ENCODE measurements at places on chromosomes 4 and X.

- DNase-seq: no peak
These were observed 44.0 kb upstream of the MXD4 start for GRCh38 chr4:2305766-2306501.

DNA sequence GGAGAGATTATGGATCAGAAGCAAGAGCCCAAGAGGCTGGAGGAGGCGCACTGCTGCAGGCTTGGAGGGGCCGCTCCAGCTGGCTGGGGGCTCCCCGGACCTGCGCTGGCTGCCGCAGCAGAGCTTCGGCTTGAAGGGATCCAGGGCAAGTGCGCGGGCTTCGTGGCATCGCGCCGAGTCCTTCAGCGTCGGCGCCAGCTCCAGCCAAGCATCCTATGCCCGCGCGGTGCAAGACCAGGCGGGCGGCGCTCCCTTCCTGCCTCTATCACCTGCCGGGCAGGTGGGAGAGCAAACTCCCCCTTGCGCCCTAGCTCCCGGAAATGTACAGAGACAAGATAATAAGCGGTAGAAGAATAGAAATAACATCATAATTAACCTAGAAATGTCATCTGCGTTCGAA is 10.5 kb upstream of the UCP1 start:
- no peak for DNase-seq

DNA sequence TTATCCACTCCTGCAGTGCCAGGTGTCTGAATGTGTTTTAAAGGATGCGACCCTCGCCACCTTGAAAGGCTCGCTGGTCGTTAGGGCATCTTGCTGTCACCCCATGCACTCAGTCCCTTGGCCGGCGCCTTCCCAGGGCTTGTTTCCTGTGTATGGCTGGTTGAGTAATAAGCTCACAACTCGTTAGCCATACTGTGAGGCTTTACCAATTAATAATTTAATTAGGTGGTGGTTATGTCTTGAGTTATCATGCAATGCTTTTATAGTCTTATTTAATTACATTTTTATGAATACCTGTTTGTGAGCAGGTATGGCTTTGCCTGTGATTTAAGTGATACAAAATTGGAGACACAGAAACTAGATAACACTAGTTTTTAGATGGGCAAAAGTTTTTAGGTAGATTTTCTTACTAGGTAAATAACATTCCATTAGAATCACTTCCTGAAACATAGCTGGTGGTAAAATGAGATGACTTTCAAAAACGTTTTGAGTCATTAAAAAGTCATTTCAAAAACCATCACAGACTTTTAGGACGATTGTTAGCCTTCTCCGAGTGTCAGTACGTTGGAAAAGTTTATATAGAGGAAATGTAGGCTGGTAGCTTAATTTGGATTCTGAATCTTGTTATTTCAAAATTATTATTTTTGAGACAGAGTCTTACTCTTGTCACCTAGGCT is 18.2 kb downstream of the PTTG2 start:
- DNase-seq: no peak

DNA sequence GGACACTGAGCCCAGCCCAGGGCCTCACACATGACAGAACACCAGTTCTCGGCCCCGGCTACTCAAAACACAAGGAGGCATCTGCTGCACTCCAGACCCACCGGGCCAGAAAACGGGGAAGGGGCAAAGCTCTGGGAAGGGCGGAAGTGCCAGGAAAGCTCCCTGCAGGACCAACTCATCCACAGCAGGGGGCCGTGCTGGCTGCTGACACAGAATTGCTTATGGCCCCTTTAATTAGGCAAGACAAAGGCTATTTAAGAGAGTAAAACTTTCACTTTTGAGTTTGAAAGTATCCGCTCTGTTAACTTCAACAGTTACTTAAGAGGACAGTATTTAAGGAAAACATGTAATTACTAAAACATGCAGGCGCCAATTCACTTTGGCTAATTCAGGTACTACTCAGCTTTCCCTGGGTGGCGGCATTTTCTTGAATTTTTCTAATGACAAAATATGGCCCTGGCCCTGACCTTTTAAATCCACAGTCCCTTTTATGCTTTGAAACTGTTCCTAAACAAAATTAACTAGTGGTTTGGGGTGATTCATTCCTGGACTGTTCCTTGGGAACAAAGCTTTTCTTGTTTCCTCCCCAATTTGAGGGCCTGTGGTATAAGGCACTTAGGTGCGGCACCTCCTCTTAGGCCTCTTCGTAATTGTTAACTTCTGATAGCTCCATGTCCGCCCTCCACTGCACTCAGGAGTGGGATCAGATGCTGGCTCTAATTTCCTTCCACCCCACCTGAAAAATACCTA is 40.4 kb downstream of the NSG1 start:
- no peak for DNase-seq

DNA sequence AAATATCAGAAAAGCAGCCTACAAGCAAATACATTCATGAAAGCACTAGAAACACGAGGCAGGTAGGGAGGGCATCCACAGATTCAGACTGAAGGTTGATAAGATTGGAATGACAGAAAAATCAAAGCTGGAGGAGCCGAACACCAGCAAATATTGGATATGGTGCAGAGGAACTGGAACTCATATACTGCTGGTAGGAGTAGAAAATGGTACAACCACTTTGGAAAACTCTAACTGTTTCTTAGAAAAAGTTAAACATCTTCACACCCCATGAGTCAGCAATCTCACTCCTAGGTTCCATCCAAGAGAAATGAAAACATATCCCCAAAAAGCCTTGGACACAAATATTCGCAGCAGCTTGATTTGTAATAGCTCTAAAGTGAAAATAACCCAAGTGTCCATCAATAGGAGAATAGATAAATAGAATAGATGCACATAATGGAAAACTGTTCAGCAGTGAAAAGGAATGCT is 27.1 kb downstream of the CD99L2 start:
- DNase-seq: no peak

DNA sequence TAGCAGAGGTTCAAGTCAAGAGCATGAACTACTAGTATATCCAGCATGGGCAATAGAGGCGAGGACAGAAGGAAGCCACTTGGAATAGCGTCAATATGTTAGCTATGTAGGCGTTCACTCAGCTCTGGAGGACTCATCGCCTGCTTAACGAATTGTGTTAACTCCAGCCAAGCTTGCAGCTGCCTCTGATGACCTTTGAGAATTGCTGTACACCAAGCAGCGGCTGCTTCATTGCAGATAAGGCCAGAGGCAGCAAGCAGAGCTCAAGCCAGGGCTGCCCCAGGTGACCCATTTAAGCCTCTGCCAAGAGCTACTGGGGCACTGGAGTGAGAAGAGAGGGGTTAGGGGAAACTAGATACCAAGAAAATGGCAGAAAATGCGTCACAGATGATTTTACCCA is 160.2 kb upstream of the IGFBP7 start:
- DNase-seq: no peak

DNA sequence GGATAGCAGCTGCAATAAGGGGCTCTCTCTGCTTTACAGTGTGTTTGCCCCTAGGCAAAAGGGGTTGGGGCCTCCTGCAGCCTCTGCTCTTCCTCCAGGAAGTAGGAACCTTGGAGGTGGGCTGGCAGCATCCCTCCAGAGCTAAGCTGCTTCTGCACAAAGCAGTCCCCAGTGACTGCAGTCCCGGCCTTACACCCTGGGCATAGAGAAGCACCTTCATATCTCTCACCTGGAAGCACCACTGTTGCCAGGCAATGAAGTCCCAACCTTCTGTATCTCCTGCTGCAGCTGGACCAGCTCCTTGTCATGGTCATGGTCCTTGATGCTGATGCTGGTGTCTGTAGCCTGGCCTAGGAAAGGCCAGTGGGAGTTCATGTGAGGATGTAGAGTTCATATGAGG is 171.1 kb upstream of the TET2 start:
- DNase-seq: no peak

- DNase-seq: peak; percentile 11
These were observed 919.6 kb upstream of the DIAPH2 start for GRCh38 chrX:95764972-95765451.

DNA sequence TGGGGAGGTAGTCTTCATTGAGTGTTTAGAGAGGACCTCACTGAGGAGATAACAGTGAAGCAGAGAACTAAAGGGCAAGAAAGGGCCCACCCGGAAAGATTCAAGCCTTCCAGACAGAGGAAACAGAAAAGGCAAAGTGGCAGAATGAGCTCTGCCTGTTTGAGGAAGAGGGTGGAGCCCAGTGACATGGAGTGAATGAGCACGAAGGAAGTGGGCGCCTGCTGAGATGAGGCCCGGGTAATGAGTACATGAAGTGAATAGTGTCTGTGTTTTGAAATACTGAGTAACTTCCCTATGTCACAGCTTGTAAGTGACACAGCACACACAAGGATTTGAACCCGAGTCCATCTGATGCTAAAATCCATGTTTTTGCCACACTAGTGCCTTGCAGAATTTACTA is 32.5 kb upstream of the TLR2 start:
- DNase-seq: no peak

- no peak for DNase-seq
These were observed 34.3 kb downstream of the SHROOM4 start for GRCh38 chrX:50779694-50780093.

GRCh38 chr4:140358281-140358680 is 15.2 kb upstream of the SCOC start:
- no peak for DNase-seq

DNA sequence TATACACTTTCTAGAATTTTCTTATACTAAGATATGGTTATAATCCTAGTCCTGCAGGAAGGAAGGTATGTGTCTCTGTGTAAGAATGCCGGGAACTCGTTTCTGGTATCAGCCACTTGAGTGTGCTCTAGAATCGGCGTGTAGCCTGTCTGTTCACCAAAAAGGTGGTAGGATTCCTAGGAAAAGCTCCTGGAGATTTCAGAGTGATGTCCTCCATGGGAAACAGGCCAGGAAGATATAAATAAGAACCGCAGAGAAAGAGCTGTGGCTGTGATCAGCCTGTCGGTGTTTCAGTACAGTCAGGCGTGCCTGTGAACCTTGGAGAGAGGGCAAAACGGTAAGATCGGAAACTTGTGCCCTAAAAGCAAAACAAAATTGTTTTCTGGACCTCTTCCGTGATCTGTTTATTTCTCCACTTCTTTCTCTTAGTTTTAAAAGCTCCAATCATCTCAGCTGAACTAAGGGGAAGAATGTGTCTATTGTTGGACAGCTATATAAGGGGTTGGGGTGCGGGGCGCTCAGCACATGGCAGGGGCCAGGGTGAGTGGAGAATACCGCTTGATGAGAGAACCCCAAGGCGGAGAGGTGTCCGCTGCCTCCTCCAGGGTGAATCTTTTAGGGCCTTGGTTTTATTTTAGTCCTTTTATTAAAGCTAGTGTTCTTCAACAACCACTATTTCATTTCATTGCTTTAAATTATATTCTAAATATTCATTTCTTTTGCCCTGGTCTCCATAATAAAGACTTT is 303.8 kb upstream of the TENM3 start:
- no peak for DNase-seq
